ENCODE measurements at places on chromosomes 12 and 14.

GRCh38 chr12:5521456-5522325 lies 89.8 kb downstream of the NTF3 start:
- DNase-seq = no peak

GRCh38 chr14:30573966-30574365 lies 15.0 kb downstream of the G2E3 start:
- no peak for DNase-seq

DNA sequence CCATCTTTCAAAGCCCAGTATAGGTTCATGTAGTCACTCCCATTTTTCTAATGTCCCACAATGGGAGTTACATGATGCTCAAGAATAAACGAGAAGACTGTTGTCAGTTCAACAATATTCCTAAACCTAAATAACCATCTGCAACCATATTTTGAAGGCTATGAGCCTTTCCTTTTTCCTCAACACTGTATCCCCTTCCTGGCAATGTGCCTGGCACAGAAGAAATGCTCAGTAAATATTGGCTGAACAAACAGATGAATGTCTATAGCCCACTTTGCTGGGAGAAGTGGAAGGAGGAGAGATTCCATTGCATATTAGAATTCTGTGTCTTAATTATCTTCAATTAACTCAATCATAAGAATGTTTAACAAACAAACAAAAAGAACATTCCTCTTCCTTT lies 6.1 kb downstream of the ARMH4 start:
- no peak for DNase-seq

- no peak for DNase-seq
These were observed 11.2 kb upstream of the ARID2 start for GRCh38 chr12:45718306-45718705.

- no peak for DNase-seq
These were observed 411.6 kb downstream of the BCAT1 start for GRCh38 chr12:24537083-24537860.

DNA sequence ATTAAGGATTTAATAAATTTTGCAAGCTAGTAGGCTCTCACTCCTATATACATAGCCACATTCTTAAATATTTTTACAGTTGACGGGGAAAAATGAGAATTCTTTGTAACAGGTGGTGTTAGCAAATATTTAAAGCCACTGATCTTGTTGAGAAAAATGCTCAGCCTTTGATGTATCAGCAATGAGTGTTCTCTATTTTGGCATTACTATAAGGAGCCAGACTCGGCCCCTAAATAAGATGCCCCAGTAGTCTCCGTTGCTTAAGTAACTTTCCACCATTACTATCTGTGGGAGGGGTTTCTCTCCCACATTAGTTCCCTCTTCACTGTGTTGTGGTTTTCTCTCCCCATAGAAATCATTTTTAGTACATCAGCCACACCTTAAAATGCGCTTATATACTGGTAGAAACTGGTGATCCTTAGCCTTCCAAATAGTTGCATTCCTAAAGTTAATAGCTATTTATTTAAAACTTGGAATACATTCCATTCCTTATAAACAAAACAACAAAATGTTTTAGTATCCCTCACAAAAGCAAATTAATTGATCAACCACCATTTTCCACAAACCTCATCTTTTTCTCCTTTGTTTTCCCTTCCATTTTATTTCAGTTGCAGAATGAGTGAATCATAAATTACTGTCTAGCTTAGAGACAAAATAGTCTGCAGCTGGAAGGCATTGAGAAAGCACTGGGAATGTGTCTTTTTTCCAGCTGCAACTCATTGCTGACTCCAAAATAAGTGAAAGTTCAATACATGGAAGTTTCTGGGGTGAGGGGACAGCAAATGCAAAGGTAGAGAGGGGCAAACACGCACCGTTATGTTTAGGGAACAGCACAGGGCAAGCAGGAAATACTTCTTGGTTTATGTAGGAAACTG lies 84.7 kb upstream of the FERMT2 start:
- DNase-seq = no peak

- DNase-seq = no peak
These were observed 22.1 kb downstream of the SAMD4A start for GRCh38 chr14:54589076-54589475.

GRCh38 chr12:46774322-46774633 lies 51.5 kb downstream of the SLC38A4 start:
- no peak for DNase-seq

GRCh38 chr14:42222924-42223471 lies 616.3 kb downstream of the LRFN5 start:
- no peak for DNase-seq

DNA sequence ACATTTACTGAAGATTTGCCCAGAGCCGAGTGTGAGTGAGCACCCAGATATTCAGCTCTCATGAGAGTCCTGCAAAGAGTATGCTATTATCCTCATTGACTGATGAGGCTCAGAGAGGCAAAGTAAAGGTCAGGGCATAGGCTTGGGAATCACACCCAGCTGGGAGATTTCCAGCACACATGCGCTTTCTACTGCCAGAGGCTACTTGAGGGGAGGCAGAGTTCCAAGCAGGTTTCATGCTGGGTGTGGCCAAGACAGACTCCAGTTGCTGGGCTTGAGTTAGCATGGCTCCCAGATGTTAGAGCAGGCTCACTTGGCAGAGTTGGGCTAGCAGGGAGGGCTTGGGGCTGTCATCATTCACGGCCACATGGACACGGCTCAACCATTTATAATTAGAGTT lies 14.4 kb upstream of the FAM181A start:
- DNase-seq = no peak

DNA sequence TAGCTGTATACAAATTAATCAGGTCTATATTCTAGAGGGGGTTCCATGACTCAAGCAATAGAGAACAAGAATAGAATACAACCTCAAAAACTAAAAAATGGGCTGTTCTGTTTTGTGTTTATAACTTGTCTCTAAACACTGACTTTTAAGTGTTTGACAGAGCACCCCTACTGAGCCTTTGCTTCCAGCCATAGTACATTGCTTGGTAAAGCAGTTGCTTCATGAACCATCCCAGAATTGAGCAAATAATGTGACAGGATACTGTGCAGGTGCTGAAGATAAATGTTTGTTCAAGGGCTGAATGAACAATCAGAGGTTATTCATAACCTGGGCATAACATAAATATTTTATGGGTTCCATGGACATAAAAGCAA lies 11.5 kb downstream of the SPTSSA start:
- DNase-seq = no peak

All from central memory CD4-positive, alpha-beta T cell (primary cell).